ENCODE measurements at places on chromosomes 2 and 18.

- no peak for DNase-seq
Measured at GRCh38 chr2:223835701-223836532, 1.5 kb downstream of the AP1S3 start.

GRCh38 chr18:59514203-59514602 lies 155.1 kb upstream of the LMAN1 start:
- DNase-seq = no peak

GRCh38 chr2:148745151-148745851 lies 100.8 kb downstream of the EPC2 start:
- DNase-seq = no peak

DNA sequence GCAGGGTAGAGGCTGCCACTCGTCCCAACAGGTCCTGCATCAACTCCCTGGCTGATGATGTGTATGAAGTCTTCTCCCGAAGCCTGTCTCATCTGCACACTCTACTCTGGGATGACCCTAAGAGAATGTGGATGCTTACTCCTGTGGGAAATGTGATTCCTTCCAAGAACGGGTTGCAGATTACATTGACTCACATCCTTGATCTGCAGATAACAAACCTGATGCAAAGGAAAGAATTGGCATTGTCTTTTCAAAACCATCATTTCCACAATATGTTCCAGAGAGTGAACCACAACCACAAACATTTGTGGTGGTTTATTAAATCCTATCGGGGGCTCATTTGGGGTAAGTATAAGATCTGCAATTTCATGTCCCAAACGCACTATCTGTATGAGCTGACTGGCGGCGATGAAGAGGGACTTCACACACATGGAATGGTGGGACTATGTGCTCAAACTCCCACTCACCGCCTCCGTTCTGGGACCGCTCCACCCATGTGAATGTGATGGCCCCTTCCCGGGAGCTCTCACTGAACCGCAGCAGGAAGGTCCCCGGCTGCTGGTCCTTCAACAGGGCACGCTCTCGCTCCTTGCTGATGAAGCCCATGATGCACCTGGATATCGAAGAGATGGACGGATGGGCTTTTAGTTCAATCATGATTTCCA lies 35.5 kb downstream of the STAT1 start:
- DNase-seq = no peak

DNA sequence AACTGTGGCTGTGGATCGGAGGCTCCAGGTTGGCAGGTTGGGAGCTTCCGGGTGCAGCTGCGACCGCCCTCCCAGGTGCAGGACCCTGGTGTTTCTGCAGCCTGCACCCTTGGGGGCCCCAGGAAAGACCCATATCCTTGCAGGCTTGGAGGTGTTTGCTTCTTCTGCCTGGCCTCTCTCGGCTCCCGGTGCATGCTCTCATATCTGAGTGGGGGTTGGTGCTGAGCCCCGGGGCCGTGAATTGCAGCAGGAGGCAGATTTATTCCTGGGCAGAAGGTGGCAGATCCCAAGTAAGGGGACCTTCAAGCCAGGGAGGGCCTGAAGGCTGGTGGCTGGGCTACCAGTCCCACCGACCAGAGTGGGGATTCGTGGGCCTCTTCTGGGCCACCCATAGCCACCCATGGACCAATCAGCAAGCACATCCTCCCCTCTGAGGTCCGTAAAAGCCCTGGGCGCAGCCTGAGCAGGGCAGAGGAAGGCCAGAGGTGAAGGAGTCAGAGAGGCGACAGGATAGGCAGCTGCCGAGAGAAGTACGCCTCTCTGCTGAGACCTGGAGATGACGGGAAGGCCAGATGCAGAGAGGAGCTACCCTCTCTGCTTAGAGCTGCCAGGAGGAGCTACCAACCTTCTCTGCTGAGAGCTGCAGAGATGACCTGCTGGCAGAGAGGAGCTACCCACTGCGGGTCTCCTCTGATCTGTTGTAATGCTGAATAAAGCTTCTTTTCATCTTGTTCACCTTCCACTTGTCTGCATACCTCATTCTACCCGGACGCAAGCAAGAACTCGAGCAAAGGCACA lies 1279.0 kb upstream of the LRRTM1 start:
- DNase-seq = no peak

- DNase-seq = no peak
Measured at GRCh38 chr18:25704494-25704893, 352.5 kb upstream of the ZNF521 start.

DNA sequence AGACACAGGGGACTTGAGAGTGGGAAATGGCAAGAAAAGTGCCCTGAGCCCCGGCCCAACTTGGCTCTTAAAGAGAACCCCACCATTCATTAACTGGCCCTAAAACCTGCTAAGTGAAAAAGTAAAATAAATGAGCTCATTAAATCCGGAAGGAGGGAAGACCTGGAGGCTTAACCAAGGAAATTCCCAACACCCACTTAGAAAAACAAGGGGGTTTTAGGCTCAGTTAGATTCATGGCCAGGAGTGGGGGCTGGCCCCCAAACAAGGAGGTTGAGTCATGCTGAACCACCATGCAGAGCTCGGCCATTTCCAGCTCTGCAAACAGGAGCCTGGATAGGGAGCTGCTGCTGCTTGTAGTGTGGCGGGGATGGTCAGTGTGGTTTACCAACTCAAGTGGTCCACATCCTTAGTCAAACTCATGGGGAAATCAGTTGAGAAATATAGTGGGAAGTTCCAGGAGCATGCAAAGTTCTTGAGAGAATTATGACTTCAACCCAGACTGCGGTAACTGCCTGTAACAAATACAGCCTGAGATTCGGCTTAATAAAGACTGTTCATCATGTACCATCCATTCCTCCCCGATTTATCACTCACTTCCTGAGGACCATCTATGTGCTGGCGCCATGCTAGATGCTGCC lies 39.7 kb upstream of the MRPL19 start:
- DNase-seq = no peak
